ENCODE measurements at places on chromosomes 11 and 22. TPM values are rescaled to one million over a fixed set of nuclear protein-coding genes. Genes with fewer than 3 reads are reported as not detected.

Gene DLAT
- polyA plus RNA-seq: 42.2 TPM

Gene CCDC87
- polyA plus RNA-seq: 0.11 TPM

Gene CARD18
- polyA plus RNA-seq: not detected

Gene DERL3
- polyA plus RNA-seq: 1.4 TPM

Gene NAV2
- polyA plus RNA-seq: 53.8 TPM

Gene PATE4
- polyA plus RNA-seq: 0.12 TPM

Gene RIBC2
- polyA plus RNA-seq: not detected

Gene FOLR2
- 19.3 TPM for polyA plus RNA-seq

Gene TUBA8
- polyA plus RNA-seq: 9.2 TPM

Gene SLC6A5
- polyA plus RNA-seq: not detected

Gene ST13
- 446 TPM for polyA plus RNA-seq

Gene RFPL3
- not detected for polyA plus RNA-seq

Gene CALCA
- not detected for polyA plus RNA-seq

Gene UBQLN3
- not detected for polyA plus RNA-seq

Gene TBX10
- not detected for polyA plus RNA-seq

Gene SLCO2B1
- not detected for polyA plus RNA-seq

Gene FADS1
- 25.9 TPM for polyA plus RNA-seq

Gene TMEM132A
- polyA plus RNA-seq: 34.7 TPM

Gene POU2AF2
- not detected for polyA plus RNA-seq

Gene TTC36
- 1.8 TPM for polyA plus RNA-seq

Gene EI24
- 78.4 TPM for polyA plus RNA-seq

Gene CATSPER1
- not detected for polyA plus RNA-seq

Gene ASCL2
- polyA plus RNA-seq: 0.16 TPM

Gene CECR2
- polyA plus RNA-seq: 25.8 TPM

Gene PRSS23
- polyA plus RNA-seq: not detected

Gene FSHB
- polyA plus RNA-seq: not detected

Gene CCDC88B
- 3.7 TPM for polyA plus RNA-seq

Gene SIDT2
- polyA plus RNA-seq: 37.6 TPM

Gene UBQLNL
- 0.14 TPM for polyA plus RNA-seq

Gene FAM83F
- polyA plus RNA-seq: 0.23 TPM

Gene OR52H1
- polyA plus RNA-seq: not detected

Gene SCGB2A2
- not detected for polyA plus RNA-seq

Gene RHBDD3
- polyA plus RNA-seq: 19.2 TPM

Gene FAM180B
- 2.2 TPM for polyA plus RNA-seq

Gene RFPL2
- not detected for polyA plus RNA-seq

Gene ZFTA
- polyA plus RNA-seq: 25.6 TPM

Gene GAB4
- not detected for polyA plus RNA-seq

Gene OR52I1
- 0.07 TPM for polyA plus RNA-seq

Data from muscle of arm (tissue), 14 donors.